ENCODE measurements at places on chromosomes 2 and 18.

GRCh38 chr2:37377187-37377532 lies 32.7 kb downstream of the QPCT start:
- no peaks in the 10 kb centered on the region for H3K36me3 ChIP-seq
- DNase-seq = peak; percentile 66
- H3K27me3 ChIP-seq = no peaks in the 10 kb centered on the region

- no peaks in the 10 kb centered on the region for H3K27me3 ChIP-seq
- H3K27ac ChIP-seq = no peak overlapping the region
- no peak overlapping the region for H3K4me3 ChIP-seq
- no peaks in the 10 kb centered on the region for H3K36me3 ChIP-seq
Observed at GRCh38 chr18:1648712-1649111, 744.0 kb downstream of the ADCYAP1 start.

GRCh38 chr2:164917296-164917903 lies 37.9 kb downstream of the SLC38A11 start:
- no peaks in the 10 kb centered on the region for H3K36me3 ChIP-seq
- H3K27me3 ChIP-seq = no peaks in the 10 kb centered on the region
- no peak overlapping the region for H3K27ac ChIP-seq

DNA sequence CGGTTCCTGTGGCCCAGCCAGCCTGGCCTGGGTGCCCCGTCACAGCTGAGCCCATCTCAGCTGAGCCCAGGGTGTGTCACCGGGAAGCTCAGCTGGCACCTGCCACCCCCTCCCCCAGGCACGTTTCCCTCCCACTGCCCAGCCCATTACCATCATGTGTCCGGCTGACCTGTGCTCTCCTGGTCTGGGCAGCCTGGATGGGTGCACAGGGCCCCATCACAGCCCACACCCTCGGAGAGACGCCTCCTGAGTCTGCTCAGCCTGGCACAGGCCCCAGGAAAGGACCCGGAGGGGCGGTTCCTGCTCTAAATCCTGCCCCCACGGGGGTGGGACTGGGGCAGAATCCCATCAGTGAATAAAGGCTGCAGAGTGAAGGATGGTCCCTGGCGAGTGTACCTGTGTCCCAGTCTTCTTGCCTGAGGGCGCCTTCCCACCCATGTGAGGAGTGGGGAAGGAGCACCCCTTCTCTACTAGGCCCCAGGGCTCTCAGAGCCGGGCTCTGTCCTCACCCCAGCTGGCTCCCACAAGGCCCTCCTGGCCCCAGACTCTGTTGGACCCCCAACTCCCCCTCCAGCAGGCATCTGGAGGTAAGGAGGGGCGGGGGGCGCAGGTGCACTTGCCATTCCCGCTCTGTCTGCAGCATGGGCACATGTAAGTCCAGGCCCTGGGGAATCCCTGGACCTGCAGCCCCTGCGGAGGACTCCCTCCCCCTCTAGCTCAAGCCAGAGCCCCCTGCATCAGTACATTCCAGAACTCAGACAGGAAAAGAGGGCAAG lies 21.2 kb downstream of the GPC1 start:
- H3K27me3 ChIP-seq = no peaks in the 10 kb centered on the region
- peaks cover 6% of the 10 kb centered on the region for H3K36me3 ChIP-seq
- no peak overlapping the region for H3K27ac ChIP-seq
- H3K4me1 ChIP-seq = peaks cover 8% of the 10 kb centered on the region
- H3K4me3 ChIP-seq = no peak overlapping the region
